CD4-positive, CD25-positive, alpha-beta regulatory T cell (primary cell): ENCODE measurements at places on chromosomes 12 and 14.

- DNase-seq: peak; percentile 80
Measured at GRCh38 chr14:90398315-90398839, 1.5 kb downstream of the CALM1 start.

GRCh38 chr14:54805445-54806322, 96.9 kb downstream of the GCH1 start:
- DNase-seq: peak; percentile 54

DNA sequence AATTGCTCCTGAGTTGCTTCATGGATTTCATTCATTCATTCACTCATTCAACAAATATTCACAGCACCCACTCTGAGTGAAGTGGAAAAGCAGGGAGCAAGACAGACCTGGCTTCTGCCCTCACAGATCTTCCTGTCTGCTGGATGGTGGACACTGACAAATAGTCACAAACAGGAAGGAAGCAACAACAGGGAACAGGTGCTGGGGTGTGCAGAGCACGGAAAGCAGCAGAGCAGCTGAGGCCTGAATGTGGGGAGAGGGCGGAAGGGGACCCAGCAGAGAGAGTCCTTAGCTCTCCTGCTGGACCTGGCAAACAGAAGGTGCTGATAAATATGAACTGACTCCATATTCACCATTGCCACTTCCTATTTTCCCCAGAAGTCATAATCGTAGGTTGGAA, 54.4 kb downstream of the SETD3 start:
- no peak for DNase-seq

DNA sequence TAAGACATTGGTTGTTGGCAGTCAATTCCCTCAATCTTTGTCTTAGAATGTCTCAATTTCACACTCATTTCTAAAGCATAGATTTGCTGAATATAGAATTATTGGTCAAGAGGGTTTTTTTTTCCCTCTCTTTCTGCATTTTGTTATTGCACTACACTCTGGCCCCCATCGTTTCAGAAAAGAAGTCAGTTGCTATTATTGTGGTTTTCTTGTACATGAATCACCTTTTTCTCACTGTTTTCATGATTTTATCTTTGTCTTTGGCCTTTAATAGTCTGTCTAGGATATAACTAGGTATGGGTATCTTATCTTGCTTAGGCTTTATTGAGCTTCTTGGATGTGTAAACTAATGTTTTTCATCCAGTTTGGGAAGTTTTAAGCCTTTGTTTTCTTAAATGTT, 194.3 kb upstream of the DAAM1 start:
- DNase-seq: no peak

DNA sequence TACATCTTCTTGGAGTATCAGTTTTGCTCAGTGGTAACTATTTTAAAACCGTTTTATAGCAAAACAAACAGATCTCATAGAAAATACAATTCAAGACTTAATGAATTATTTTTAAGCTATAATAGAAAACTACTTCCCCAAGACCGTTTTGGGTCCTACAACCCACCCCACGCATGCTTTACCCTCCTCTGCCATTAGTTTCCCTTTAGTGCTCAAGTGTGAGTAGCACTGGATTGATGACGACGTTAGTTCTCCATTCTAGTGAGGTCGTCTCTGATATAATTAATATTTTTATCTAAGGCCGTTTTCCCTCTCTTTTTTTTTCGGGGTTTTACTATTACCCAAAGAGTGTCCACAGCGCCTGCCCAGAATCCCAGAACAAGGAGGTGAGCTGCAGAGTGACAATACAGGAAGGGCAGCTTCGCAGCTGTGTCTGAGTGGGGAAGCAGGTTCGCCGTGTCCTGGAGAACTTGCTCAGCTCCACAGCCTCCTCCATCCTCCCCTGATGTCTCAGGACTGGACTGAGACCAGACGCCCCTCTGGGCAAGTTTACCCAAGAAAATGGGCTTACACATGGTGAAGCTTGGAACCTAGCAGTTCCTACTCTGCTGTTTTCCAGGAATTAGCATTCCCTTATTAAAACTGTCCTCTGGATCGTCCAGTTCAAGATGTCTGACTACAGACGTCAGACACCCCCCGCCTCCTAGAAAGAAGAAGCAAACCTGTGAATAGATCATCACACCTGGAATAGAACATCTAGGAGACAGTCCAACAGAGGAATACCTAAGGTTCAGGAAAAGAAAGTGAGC, 31.9 kb upstream of the MON2 start:
- DNase-seq: no peak

DNA sequence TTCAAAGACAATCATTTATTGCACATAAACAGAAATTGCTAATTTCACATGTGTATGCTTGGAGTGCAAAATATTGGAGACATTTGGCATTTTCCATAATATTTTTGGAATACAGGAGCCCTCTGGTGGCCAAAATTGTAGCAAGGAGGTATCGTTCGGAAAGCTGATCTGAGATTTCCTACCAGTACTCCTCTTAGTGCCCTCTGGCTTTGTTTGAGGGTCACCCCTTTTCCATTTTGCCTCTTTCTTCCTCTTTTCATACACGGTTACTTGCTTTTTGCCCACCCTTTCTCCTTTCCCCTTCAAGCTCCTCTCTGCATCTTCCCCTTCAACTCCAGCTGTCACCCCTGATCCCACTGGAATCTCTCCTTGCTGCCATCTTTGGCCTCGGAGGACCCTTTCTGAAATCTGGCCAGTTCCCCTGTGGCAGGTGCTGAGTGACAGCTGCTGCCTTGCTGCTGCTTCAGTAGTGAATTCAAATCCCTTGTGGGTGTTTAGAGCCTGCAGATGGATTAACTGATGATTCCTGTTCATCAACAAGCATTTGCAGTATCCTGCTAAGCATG, 164.6 kb upstream of the PARP11 start:
- DNase-seq: no peak

DNA sequence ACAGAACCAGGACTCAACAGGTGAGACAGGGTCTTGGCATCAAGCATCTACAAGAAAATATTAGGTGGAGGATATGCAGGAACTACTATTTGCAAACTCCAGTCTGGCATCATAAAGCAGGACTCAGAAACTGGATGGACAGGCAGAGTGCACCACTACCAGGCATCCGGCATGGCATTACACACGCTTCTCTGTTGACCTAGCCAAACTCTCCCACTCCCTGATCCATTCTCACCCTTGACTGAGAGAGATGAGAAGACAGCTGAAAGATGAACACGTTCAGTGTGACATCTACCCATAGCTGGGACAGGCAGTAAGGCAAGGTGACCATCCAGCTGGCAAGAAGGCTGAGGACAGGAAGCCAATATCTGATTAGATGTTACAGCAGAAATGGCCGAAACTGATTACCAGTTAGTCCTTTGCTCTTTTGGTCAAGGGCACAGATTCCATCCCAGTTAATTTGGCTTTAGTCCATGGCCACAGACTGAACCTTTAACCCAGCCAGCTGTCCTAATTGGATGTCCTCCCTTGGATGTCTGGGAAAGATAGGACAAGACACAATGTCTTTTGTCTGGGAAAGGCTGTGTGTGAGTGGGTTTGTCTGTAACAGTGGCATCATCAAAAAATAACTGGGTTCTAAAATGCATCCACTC, 71.6 kb downstream of the BBS10 start:
- no peak for DNase-seq

- DNase-seq: no peak
Measured at GRCh38 chr12:47433876-47434275, 272.0 kb downstream of the RPAP3 start.

DNA sequence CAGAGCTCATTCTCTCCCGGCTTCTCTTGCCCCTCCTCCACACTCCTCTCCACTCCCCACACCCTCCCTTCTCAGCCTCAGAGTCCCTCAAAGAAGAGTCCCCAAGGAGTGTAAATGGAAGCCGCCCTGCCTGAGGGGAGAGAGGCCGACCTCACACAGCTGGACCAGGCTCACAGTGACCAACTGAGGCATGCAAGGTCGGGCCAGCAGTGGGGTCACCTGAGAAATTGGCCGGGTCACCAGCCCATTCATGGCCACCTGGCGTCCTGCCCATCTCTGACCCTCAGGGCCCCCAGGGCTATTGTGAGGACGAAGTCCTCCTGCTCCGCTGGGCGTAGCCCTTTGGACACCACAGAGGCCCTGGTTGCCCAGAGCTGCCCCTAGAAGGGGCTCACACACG, 49.5 kb upstream of the NUAK1 start:
- no peak for DNase-seq

DNA sequence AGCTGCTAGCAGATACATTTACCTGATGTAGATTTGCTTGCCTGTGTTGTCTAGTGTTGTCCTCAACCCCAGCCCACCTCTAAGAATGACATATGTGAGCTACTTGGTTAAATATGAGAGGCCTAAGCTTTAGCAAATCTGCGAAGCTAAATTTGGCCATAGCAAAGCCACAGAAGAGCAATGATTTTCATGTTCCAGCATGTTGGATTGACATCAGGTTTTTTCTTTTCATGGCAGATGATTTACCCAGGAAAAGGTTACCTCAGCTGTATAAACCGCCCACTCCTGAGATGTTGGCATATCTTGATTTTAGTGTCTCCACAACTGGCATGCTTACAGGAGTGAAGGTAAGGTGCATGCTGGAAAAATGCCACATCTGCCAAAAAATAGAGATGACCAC, 36.4 kb upstream of the ATF1 start:
- no peak for DNase-seq

DNA sequence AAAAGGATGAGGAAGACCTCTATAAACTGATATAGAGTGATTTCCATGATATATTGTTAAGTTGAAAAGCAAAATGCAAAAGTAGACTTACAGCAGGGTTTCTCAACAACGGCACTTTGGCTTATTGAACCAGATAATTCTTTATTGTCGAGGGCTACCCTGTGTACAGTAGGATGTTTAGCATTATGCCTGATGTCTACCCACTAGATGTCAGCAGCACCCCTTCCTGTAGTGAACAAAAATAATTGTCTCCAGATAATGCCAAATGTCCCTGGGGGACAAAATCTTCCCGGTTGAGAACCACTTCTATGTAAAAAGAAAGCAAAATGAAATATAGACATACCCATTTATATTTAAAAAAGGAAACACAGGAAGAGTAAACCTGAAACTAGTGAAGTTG, 32.4 kb downstream of the ABCD2 start:
- DNase-seq: peak; percentile 37

DNA sequence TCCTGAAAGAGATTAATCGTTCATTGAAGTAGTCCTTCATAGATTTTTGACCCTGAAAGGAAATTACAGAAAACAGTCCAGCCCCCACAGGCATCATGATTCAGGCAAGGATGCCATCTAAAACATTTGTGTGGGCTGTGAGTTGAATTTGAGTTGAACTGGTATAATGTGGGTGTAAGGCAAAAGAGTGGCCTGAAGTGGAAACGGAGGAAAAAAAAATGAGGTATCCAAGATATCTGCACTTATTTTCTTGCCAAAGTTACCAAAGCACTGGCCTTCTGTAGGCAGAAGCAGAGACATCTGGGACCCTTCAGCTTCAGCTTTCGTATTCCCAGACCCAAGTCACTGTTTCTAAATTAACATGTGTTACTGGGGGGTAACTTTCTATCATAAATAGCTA, 105.1 kb upstream of the DIO2 start:
- no peak for DNase-seq

GRCh38 chr14:56452940-56453339, 126.7 kb upstream of the TMEM260 start:
- DNase-seq: no peak

DNA sequence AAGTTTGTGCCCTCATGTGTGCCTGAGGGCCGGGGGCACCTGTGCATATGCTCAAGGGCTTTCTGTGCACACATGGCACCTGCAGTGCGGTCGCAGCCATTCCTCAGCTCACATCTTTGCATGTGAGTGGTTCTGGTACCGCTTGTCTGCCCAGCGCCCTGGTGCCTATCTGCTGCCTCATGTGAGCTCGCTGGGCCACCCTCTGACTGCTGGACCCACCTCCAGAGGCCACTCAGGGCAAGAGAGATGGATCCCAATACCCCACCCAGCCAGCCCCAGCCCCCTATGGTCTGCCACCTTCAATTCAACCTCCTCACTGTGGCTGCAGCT, 5.4 kb upstream of the AMN start:
- no peak for DNase-seq

- no peak for DNase-seq
Measured at GRCh38 chr14:85688006-85688405, 158.1 kb downstream of the FLRT2 start.

- no peak for DNase-seq
Measured at GRCh38 chr14:29955087-29955486, 27.4 kb upstream of the PRKD1 start.

DNA sequence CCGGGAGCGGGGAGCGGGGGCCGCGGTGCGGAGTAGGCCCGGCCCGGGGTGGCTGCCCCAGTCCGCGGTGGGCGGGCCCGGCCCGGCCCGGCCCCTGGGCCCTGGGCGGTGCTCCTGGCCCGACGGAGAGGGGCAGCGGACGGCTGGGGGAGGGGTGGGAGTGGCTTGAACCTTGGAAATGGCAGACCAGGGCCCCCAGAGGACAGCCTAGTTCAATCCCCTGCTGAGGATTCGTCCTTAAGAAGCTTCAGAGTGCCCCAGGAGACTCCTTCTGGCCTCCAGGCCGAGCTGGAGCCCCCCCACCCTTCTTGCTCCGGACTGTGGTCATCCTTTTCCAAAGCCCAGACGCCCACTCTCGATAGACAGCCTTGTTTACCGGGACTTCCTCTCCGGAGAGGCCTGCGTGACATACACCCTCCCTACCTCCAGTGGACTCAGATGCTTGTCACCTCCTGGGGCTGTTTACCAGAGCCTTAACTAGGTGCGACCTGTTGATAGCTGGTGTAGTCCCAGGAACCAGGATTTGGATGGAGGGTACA, 458 bp downstream of the KHNYN start:
- DNase-seq: peak; percentile 48

GRCh38 chr14:75361751-75362433, 65.9 kb upstream of the JDP2 start:
- no peak for DNase-seq

DNA sequence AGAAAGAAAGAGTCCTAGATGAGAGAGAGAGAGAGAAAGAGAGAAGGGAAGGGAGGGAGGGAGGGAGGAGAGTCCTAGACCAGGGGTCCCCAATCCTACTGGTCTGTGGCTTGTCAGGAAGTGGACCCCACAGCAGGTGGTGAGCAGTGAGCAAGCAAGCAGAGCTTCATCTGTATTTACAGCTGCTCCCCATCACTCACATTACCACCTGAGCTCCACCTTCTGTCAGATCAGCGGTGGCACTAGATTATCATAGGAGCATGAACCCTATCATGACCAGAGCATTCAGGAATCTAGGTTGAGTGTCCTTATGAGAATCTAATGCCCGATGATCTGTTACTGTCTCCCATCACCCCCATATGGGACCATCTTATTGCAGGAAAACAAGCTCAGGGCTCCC, 39.2 kb upstream of the AMN1 start:
- no peak for DNase-seq
